LNCaP clone FGC (cell line): ENCODE measurements at places on chromosomes 7 and 10.
A peak's percentile ranks its signal among the peaks of the same experiment; 100 is the strongest.

- DNase-seq, result no peak
These were observed 1.4 kb downstream of the APBB1IP start for GRCh38 chr10:26439406-26440087.

GRCh38 chr7:157211690-157212089, 73.0 kb downstream of the UBE3C start:
- DNase-seq, result no peak

DNA sequence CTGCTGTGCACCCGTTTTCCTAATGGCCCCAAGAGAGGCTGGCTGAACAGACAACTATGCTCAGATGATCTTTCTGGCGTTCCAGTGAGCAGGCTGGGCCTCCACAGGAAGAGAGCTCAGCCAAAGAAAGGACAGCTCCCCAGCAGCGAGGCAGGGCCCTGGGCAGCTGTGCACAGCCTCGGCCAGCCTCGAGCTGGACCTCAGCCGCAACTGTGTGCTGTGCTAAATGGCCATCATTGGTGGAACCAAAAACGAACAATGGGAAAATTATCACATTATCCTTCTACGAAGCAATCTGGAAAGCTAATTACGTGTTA, 97.5 kb downstream of the CTBP2 start:
- no peak for DNase-seq

- no peak for DNase-seq
These were observed 252.8 kb downstream of the DPP6 start for GRCh38 chr7:154304740-154305700.

GRCh38 chr10:86123304-86123703, 243.3 kb downstream of the GRID1 start:
- DNase-seq, result no peak

- DNase-seq, result peak; percentile 72
These were observed 352.5 kb downstream of the FGFR2 start for GRCh38 chr10:121245754-121246153.

DNA sequence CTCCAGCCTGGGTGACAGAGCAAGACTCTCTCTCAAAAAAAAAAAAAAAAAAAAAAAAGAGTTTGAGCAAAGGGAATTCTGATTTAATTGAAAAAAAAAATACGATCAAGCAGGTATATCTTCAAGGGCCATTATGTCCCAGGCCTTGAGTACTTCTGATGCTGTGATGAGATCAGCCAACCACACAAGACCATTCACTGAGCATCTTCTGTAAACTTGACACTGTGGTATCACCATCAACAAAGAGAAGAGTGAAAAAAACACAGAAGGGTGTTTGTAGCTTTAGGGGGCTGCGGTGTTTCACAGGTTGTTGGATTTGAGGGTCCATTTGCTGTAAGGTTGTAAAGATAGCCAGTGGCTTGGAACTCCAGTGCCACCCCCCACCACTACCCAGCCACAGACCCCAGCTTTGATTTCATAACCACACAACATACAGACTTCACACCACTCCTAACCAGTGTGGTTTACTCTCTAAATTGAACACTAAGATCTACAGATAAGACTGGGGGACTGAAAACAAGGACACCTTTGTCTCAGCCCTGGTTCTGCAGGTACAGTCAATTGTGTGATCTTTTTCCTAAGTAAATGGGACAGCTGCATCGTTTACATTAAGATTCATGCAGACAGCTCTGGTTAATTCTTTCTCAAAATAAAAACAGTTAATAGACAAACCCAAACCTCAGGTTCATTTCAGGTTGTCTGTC, 66.4 kb downstream of the CDC123 start:
- no peak for DNase-seq

- DNase-seq, result peak; percentile 18
These were observed 399.5 kb upstream of the ANKRD30A start for GRCh38 chr10:36725581-36726520.

- no peak for DNase-seq
These were observed 20.4 kb downstream of the CCNY start for GRCh38 chr10:35356725-35357092.

- DNase-seq, result peak; percentile 28
These were observed 10.5 kb upstream of the CXCL12 start for GRCh38 chr10:44395396-44395795.

- no peak for DNase-seq
These were observed 69.1 kb downstream of the NKX6-2 start for GRCh38 chr10:132716691-132717490.

- DNase-seq, result no peak
These were observed 159.7 kb downstream of the SGMS1 start for GRCh38 chr10:50464004-50464409.

GRCh38 chr7:57651006-57651405, 201.0 kb downstream of the ZNF716 start:
- no peak for DNase-seq

DNA sequence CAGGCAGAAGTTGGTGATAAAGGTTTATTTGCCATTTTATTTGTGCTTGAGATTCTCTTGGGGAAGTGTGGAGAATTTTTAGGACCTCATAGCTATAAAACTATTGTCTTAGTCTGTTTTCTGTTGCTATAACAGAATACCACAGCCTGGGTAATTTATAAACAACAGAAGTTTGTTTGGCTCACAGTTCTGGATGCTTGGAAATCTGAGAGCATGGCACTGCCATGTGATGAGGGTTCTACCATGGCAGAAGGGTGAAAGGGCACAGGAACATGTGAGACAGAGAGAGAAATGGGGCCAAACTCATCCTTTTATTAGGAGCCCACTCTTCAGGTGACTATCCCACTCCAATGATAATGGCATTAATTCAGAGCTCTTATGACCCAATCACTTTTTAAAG, 12.3 kb downstream of the SUN3 start:
- DNase-seq, result no peak

DNA sequence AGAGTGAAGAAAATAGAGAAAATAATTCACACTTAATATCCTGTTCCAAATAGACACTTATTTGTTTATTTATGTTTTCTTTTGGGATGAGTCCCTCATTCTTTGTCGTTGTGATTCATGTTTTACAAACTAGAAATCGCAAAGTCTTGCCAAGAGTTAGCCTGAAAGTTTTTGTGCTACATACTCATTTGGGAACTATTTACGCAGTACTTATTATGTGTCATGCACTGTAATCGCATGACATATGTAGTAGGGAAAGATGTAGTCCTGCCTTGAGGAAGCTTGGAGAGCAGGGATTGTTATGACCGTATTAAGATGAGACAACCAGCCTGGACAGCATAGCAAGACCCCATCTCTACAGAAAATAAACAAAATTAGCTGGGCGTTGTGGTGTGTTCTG, 189.3 kb downstream of the ABCA13 start:
- no peak for DNase-seq

GRCh38 chr10:580778-581177, 108.7 kb downstream of the DIP2C start:
- DNase-seq, result no peak

DNA sequence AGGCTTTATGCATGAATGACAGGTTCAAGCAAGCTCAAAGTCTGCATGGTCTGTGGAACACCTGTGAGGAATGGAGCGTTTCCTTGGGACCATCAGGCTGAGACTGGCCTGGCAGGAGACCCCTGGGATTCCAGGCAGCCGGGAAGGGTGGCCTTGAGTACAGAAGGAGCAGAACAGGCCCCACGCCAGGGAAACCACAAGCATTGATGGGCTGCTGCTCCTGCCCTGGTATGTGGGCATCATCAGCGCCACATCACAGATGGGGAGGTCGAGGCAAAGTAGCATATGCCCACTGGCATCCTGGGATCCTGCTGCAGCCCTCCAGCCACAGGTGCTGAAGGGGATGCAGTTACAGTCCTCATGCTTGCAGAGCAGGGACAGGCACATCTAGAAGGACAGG, 40.9 kb downstream of the ANTXRL start:
- DNase-seq, result no peak

GRCh38 chr7:101162551-101163278, 2.7 kb downstream of the VGF start:
- DNase-seq, result no peak

- DNase-seq, result no peak
These were observed 29.2 kb downstream of the TRRAP start for GRCh38 chr7:98907570-98907969.

GRCh38 chr10:112231602-112232400, 48.2 kb upstream of the GPAM start:
- no peak for DNase-seq

DNA sequence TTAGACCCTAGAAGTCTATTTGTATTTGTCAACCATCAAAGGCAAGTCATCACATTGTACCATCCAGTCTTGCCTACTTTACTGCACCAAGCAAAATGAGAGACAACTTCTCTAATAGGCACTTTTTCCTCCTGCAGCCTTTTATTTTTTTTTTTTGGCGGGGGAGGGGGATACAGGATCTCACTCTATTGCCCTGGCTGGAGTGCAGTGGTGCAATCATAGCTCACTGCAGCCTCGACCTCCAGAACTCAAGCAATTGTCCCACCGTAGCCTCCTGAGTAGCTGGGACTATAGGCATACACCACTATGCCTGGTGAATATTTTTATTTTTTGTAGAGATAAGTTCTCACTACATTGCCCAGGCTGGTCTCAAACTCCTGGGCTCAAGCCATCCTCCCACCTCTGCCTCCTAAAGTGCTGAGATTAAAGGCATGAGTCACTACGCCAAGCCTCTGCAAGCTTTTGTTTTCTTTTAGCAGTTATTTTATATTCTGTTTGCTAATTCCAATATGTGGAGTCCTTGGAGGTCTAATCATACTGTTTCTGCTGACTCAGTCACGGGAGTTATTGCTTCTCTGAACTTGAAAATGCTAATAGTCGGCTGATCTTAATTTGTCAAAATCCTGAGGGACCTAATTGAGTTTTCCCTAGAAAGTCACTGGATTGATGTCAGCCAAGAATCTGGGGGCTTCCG, 14.2 kb downstream of the KPNA7 start:
- DNase-seq, result no peak

- no peak for DNase-seq
These were observed 13.8 kb downstream of the HSPA12A start for GRCh38 chr10:116728526-116729096.

DNA sequence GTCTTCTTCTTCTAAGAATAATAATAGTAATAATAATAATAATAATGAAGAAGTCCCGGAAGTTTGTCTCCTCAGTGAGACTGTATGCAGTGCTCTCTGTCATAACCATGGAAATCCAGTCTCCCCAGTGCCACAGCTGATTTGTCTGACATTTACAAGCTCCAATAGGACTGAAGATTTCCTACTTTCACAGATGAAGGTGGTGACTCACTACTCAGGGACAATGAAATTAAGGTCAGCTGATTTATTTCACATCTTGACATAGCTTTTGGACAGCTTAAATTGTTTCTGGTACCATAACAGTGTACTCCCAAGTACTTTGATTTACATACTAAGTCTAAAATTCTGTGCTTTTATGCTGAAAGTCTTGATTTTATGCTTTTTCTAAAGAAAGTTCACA, 6.9 kb downstream of the CELF2 start:
- no peak for DNase-seq

- DNase-seq, result no peak
These were observed 1.9 kb downstream of the DHX32 start for GRCh38 chr10:125878957-125879835.

GRCh38 chr10:103451091-103451813, 918 bp downstream of the CALHM2 start:
- no peak for DNase-seq
